Fibroblast of skin of scalp (primary cell): ENCODE measurements at places on chromosomes 13 and 19.

DNA sequence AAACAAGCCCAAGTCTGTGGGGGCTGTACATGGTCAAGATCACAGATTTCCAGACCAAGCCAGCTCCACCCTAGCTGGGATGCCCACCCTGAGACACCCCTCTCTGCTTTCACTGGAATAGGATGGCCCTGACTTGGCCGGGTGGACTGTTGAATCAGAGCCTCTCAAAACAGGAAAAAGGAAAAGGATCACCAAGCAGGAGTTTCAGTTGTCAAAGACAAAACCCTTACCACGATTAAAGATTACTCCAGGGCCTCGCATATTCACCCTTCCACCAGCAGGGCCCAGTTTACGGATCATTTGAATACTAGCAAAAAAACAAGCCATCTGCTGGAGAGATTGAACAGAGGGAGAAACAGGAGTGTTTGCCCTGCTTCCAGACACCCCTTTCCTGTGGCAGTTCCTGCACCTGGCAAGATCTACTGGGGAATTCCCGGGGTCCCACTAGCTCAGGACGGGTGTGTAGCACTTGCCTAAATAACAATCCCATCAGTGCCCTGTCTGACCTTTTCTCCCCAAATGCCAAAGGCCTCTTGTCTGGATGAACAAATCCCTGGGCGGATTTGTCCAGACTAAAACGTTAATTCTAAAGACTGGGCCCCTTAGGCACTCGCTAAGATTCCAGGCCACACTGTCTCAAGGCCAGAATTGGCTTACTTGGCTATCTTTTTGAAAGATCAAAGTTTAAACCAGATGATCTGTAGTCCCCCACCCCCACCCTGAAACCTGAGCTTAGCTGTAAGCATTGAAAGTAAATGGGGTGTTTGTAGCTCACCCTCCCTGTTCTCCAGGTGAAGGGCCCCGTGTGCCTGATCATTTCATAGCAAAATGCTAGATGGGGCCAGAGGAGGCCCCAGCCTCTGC, 38.4 kb downstream of the ACTN4 start:
- DNase-seq, result peak; percentile 66

DNA sequence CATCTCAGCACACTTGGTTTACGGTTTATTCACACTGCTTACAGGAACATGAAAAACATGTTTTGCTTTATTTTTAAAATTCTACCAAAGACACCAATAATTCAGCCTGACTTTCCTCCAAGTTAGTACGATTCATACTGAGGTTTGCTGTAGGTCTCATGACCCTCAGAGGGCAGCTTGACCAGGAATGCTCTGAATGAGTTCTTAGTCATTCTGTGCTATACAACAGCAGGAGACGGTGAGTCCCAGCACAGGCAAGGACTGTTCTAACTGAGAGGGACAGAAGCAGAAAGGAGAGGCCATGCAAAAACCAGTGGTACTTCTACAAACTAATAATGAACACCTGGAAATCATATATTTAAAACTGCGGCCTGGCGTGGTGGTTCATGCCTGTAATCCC, 6.4 kb downstream of the GRTP1 start:
- no peak for DNase-seq

DNA sequence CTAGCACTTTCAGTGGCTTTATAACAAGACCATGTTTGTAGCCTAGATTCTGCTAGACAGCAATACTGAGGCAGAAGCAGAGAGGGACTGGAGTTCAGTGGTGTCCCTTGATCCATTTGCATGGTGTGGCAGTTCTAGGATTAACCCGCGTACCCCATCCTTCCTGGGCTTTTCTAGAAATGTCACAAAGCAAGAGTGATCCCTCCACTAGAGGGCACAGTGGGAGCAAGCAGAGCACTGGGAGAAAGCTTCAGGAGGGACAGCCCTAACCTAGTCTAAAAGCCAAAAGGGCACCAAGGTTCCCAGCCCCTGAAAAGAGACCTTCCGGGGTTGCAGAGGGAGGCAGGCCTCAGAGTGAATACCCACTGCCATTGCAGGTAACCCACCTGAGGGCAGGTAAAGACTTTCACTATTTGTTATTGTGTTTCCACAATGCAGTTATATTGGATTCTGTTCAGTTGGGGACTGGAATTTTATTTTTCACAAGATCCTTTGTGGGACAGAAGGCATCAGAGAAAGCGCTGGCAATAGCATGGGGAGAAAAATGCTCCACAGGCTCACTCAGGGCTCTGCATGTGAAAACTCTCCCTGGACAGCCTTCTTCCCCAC, 170.6 kb downstream of the FLT1 start:
- DNase-seq, result peak; percentile 71

DNA sequence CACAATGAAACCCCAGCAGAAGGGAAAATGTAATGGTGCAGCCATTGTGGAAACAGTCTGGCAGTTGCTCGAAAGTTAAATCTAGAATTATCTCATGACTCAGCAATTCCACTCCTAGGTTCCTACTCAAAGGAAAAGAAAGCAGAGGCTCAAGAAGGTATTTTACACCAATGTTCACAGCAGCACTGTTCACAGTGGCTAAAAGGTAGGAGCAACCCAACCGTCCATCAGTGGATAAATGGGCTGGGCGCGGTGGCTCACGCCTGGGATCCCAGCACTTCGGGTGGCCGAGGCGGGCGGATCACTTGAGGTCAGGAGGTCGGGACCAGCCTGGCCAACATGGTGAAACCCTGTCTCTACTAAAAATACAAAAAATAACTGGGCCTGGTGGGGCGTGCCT, 25.9 kb downstream of the ZFR2 start:
- no peak for DNase-seq

GRCh38 chr13:81714513-81714912, 1373.6 kb upstream of the SPRY2 start:
- DNase-seq, result no peak

DNA sequence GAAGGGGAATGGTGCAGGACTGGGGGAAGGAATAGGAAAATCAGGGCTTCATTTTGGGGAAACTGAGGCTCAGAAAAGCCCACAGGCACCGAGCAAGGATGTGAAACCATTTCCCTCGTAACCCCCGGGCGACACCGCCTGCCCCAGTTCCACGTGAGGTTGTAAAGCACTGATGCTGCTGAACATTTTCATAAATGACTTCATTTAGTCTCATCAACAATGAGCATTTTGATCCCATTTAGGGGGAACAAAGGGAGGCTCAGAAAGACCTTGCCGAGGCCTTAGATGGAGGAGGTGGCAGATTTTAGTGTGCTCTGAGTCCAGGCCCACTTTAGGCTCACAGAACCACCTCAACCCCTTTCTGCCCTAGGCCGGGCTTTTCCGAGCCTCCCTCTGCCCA, 20.5 kb upstream of the FBXO27 start:
- no peak for DNase-seq

DNA sequence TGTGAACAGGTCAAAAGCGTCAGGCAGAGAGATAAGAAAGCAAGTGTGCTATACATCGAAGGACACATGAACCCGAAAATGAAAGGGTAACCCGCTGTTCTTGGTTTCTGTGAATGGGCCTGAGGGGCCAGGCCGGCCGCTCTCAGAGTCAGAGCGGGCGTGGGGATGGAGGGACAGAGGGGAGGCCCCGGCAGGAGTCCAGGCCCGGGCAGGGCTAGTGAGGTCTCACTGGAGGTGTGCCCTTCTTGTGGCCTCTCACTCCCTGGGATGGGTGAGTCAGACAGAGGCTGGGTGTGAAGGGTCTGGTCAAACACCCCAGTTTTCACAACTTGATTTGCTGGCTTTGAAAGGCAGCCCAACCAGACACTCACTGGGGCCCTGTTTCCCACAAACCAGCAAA, 17.4 kb upstream of the NDUFS7 start:
- no peak for DNase-seq

- DNase-seq, result peak; percentile 11
Measured at GRCh38 chr13:103140001-103140671, 73.9 kb upstream of the SLC10A2 start.

DNA sequence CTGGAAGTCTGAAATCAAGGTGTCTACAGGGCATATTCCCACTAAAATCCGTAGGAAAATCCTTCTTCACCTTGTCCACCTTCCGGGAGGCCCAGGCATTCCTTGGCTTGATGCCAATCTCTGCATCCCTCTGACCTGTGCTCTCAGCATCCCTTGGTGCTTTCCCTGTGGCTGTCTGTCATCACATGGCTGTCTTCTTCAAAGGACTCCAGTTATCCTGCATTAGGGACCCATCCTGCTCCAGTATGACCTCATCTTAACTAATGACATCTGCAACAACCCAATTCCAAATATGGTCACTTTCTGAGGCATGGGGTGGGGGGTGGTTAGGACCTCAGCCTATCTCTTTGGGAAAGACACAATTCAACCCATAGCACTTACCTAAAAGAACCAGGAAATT, 423.8 kb downstream of the IRS2 start:
- no peak for DNase-seq

- peak; percentile 99 for DNase-seq
Measured at GRCh38 chr19:6199240-6199994, 64.0 kb downstream of the ACSBG2 start.

- no peak for DNase-seq
Measured at GRCh38 chr19:17999684-18000479, 8.1 kb upstream of the ARRDC2 start.

DNA sequence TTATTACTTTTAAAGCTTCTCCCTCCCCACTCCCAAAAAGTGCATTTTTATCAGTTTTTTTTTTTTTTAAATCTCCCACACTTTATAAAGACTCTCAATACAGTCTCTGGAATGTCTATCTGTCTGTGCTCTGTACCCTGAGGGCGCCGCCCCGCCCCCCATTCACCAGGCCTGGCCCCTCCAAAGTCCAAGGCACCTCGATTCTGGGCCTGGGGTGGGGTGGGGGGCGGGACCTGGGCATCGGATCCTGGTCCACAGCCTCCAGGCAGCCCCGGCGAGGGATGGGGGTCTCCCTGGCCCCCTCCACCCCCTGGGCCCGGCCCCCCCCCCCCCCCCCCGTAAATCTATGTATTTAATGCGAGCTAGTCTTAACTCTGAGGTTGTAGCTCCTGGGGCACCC, 23.3 kb downstream of the ZBTB7A start:
- DNase-seq, result no peak

DNA sequence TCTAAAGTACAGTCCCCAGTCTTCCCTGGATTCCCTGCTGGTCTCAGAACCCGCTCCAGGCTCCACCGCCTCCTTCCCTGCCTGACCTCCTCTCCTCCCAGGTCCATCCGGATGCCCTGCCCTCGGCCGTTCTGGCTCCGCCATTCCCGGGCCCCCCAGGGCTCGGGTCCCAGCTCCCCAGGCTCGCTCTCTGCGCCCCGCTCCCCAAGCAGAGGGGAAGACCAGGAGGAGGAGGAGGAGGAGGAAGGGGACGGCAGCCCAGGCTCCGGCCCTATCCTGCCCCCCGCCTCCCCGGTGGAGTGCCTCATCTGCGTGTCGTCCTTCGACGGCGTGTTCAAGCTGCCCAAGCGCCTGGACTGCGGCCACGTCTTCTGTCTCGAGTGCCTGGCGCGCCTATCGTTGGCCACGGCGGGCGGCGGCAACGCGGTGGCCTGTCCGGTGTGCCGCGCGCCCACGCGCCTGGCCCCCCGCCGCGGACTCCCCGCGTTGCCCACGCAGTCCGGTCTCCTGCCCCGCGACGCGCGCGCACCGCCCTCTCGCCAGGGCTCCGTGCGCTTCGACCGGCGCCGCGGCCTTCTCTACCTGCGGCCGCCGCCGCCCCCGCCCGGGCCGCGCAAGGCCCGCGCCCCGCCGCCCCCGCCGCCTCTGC, 647 bp downstream of the RNF225 start:
- no peak for DNase-seq

- peak; percentile 79 for DNase-seq
Measured at GRCh38 chr13:48571126-48571913, 38.4 kb upstream of the RCBTB2 start.

GRCh38 chr19:58355908-58356765, 2.8 kb upstream of the A1BG start:
- DNase-seq, result peak; percentile 25

GRCh38 chr19:51000981-51001380, 423 bp downstream of the KLK8 start:
- DNase-seq, result no peak

GRCh38 chr13:110914081-110914330, 863 bp downstream of the ANKRD10 start:
- no peak for DNase-seq

- DNase-seq, result no peak
Measured at GRCh38 chr13:48094404-48094780, 512 bp downstream of the MED4 start.

- DNase-seq, result no peak
Measured at GRCh38 chr13:85661675-85662074, 137.5 kb downstream of the SLITRK6 start.

DNA sequence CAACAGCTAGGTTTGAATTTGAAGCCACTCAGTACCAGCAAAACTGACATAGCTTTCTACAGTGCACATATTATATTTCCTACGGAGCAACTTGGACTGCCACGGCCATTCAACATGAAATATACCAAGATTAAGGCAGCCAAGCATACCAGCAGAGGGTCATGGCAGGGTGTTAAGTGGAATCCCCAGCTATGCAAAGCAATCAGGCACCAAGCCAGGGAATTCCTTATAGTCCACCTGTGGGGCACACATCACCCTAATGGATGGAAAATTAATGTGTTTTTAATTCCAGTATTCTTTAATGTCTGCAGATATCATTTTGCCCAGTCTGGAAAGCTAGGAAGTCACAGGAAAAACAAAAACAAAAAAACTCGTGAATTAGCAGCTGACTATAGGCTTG, 1190.3 kb downstream of the EFNB2 start:
- DNase-seq, result no peak

DNA sequence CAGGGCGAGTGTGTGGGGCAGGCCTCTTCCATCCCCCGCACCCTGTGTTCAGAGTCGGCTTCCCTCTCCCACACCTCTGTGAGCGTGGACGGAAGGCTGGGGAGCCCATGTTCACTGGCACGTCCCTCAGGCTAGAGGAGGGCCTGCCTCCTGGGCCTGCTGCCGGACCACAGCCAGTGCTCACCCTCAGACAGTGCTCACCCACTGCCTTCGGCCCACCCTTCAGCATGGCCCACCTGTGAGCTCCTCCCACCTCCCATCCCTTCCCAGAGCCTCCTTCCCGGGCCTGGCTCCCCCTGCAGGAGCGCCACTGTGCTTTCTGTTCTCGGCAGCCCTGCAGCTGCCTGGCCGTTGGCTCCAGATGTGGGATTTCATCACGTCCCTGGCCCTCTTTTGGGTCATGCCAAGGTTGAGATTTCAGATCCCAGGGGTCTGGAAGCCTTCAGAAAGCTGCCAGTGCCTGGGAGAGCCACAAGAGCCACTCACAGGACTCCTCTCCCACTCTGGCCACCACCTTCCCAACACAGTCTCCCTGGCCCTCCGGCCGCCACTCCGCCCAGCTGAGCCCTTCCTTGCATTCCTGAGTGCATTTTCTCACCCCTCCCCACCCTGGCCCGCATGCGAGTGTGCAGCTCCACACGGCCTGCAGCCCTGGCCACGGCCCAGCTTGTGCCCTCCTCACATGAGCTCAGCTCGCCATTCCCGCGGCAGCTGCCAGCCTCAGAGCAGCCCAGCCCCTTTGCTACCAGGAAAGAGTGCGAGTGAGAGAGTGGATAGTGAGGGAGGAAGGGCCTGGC, 25.3 kb downstream of the CAPN12 start:
- peak; percentile 83 for DNase-seq

- DNase-seq, result no peak
Measured at GRCh38 chr13:33582121-33582520, 235.8 kb upstream of the RFC3 start.

DNA sequence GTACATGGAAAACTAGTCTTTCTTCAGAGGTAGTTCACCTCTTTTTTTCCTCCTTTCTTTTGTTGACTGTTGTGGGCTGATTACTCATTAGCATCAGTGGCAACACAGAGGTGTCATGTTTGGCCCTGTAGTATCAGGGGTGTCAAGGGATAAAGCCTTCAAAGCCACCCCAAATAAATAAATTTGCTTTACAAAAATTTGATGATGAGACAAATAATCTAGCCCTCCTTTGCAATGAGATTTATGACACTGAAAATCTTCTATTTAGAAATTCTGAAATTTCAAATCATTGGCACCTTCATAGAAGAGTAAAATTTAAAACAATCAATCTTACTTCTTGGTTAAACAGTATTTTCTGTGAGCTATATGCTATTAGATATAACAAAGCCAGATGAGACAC, 1.9 kb downstream of the LACC1 start:
- DNase-seq, result no peak
